ENCODE measurements at places on chromosomes 13 and 19.

- DNase-seq = no peak
Observed at GRCh38 chr13:72552731-72553130, 174.7 kb downstream of the MZT1 start.

- no peak for DNase-seq
Observed at GRCh38 chr19:17778251-17778967, 16.5 kb upstream of the B3GNT3 start.

DNA sequence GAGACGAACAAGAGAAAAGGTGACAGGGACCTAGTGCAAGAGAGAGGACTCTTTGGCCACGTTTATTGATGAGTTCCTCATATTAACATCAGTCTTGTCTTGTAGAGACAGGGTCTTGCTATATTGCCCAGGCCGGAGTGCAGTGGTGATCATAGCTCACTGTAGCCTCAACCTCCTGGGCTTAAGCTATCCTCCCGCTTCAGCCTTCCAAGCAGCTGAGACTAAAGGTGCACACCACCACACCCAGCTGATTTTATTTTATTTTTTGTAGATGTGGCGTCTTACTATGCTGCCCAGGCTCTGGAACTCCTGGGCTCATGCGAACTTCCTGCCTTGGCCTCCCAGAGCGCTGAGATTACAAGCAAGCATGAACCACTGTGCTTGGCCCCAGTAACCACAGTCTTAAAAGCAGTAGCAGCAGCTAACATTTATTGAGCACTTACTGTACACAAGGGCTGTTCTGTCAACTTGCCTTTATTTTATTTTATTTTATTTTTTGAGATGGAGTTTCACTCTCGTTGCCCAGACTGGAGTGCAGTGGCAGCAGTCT lies 1.1 kb upstream of the SH2D3A start:
- DNase-seq = no peak

GRCh38 chr19:16069813-16070365 lies 6.4 kb upstream of the TPM4 start:
- DNase-seq = no peak

DNA sequence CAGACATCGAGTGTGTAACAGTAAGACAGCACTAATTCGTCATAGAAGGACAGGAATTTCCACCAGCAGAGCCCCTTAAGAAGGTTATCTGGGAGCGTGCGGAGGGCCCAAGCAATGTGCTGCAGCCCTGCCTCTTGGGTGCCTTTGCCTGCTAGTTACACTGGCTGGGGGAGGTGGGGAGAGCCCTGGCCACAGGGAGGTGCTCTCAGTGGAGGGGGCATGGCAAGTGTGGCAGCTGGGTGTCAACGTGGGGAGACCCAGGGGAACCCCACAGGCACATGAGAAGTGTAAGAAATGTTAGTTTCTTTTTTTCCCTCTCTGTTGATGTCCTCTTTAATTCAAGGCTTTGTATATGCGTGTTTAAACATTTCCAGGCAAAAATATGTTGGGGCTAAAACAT lies 50.9 kb upstream of the TMTC4 start:
- no peak for DNase-seq

GRCh38 chr13:46313024-46313423 lies 74.0 kb downstream of the RUBCNL start:
- no peak for DNase-seq

DNA sequence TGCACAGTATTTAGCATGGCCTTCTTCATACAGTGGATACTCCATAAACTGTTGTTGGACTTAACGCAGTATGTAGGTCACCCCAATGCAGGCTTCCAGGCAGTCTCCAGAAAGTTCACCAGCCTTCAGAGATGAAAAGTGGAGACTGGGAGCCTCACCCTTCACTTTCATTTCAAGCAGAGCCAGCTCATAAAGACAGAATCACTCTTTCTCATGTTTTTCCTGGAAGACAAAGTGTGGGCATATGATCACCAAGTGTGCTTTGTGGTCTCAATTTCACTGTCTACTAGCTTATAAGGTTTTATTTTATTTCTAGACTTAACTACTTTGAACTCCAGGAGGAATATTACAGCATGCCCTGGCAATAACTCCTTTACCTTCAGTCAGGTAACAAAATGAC lies 26.3 kb upstream of the TNFSF11 start:
- no peak for DNase-seq

Data from mesenteric fat pad (tissue), 1 donor.